ENCODE measurements at places on chromosomes 4 and X.

DNA sequence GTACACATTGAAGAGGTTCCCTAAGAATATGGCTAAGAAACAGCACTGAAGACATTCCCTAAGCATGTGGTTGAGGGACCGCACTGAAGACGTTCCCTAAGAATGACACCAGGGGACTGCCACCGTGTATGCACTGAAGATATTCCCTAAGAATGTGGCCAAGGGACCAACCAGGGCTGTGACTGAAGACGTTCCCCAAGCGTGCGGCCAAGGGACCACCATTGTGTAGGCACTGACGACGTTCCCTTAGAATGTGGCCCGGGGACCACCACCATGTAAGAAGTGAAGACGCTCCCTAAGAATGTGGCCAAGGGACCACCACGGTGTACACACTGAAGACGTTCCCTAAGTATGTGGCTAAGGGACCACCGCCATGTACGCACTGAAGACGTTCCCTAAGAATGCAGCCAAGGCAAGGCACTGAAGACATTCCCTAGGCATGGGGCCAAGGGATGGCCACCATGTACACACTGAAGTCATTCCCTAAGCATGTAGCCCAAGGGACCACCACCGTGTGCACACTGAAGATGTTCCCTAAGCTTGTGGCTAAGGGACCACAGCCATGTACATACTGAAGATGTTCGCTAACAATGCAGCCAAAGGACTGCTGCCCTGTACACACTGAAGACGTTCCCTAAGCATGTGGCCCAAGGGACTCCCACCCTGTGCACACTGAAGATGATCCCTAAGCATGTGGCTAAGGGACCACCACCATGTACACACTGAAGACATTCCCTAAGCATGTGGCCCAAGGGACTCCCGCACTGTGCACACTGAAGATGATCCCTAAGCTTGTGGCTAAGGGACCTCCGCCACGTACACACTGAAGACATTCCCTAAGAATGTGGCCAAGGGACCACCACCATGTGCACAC lies 22.0 kb downstream of the DHRSX start:
- DNase-seq, result peak; percentile 45

DNA sequence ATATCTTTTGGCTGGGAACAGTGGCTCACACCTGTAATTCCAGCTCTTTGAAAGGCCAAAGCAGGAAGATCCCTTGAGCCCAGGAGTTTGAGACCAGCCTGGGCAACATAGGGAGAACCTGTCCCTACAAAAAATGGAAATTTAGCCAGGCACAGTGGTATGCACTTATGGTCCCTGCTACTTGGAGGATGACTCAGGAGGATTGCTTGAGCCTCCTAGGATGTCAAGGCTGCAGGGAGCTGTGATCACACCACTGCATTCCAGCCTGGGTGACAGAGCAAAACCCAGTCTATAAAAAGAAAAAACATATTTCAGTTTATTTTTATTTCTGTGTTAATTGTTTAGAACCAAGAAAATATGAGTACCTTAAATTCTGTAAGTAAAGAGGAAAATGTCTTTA lies 123.7 kb downstream of the CBR4 start:
- peak; percentile 90 for DNase-seq

- no peak for DNase-seq
Observed at GRCh38 chr4:79574741-79575451, 166.9 kb upstream of the GK2 start.

DNA sequence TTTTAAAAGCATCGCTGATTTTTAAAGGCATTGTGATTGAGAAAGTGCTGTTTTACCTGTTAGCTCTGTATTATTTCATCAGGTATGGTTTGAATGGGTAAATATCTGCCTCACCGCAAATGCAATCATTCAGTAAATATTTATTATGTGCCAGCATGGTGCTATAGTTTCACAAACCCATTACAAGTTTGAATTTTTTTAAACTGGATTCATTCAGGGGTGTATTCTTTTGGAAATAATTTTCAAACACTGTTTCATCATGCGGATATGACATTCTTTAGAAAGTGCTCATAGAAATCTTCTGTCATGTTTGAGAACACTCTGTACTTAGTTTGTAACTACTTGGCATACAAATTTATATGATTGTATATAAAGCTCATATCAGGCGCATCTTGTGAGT lies 37.2 kb downstream of the LIMCH1 start:
- DNase-seq, result no peak

DNA sequence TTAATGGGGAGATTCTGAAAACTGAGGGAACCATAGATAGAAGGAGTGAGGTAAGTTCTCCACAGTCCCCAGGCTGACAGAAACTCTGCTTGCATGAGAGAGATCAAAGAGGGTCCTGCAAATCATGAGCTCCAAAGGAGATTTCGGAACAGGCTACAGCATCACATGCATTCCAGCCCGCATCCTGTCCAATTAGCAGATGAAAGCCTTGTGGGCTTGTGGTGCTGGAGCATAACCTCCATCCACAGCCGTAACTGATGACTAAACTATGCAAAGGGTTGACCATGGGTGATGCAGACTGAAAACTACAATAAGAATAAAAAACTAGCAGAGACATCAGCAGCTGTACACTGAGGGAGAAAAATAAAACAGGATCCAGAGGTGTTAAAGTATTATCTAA lies 654.5 kb downstream of the TLL1 start:
- peak; percentile 40 for DNase-seq

DNA sequence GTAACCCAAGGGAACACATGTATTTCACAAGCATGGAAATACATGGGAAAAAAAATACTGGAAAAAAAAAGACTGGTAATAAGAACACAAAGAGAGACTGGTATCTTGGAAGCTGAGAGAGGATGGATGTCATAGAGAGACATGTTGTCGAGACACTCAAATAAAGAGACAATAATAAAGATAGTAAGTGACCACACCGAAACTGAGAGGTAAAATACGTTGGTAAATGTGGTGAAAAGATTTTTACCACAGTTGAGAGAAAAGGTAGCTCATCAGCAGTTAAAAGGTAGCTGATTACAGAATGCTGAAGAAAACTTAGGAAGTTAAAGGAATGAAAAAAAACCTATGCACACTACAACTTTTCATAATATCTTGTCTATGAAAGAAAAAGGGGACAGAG lies 81.1 kb downstream of the ARAP2 start:
- no peak for DNase-seq

GRCh38 chr4:185566425-185566824 lies 31.1 kb upstream of the PDLIM3 start:
- DNase-seq, result no peak

GRCh38 chr4:121030711-121031110 lies 41.6 kb downstream of the NDNF start:
- DNase-seq, result no peak

GRCh38 chrX:44817029-44817428 lies 26.8 kb upstream of the DUSP21 start:
- no peak for DNase-seq

DNA sequence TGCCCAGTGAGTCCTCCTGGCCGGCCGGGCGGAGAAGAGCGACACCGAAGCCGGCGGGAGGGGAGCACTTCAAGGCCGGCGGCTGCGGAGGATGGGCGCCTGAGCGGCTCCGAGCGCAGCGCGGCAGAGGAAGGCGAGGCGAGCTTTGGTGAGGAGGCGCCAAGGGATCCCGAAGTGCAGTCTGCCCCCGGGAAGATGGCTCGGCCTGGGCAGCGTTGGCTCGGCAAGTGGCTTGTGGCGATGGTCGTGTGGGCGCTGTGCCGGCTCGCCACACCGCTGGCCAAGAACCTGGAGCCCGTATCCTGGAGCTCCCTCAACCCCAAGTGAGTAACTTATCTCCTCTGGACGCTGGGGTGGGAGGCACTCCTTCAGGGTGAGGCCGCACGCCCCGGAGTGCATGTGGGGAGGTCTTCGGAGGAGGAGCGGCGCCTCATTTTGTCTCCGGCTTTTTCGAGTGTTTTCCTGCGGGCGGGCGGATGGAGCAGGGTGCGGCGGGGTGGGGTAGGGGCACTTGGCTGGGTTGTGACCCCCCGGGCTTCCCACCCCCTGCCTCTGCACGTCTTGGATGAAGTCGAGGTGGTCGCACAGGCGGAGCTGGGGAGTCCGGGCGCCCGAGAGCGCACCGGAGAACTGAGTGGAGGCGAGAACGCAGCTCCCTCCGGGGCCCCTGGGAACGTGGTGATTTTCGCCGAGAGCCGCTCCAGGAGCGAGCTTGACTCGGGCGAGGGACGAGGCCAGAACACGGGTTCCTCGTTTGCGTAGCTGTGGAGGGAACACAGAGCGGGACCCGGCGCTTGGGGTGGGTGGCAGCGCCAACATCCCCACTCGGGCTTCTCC lies 979 bp downstream of the EFNB1 start:
- DNase-seq, result peak; percentile 20

DNA sequence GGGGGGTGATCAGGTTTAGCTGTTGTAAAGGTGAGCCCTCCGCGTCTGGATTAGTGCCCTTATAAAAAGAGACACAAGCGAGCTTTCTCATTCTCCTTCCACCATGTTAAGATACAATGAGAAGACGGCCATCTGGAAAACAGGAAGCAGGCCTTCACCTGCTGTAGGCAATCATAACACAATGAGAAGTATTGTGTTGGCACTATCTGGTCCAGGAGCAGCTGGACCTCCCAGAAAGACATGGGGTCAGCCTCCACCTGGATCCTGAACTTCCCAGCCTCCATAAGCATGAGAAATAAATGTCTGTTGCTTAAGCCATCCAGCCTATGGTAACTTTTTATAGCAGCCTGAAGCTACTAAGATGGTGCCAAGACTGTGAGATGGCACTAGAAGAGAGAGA lies 8.6 kb upstream of the SMIM20 start:
- no peak for DNase-seq

DNA sequence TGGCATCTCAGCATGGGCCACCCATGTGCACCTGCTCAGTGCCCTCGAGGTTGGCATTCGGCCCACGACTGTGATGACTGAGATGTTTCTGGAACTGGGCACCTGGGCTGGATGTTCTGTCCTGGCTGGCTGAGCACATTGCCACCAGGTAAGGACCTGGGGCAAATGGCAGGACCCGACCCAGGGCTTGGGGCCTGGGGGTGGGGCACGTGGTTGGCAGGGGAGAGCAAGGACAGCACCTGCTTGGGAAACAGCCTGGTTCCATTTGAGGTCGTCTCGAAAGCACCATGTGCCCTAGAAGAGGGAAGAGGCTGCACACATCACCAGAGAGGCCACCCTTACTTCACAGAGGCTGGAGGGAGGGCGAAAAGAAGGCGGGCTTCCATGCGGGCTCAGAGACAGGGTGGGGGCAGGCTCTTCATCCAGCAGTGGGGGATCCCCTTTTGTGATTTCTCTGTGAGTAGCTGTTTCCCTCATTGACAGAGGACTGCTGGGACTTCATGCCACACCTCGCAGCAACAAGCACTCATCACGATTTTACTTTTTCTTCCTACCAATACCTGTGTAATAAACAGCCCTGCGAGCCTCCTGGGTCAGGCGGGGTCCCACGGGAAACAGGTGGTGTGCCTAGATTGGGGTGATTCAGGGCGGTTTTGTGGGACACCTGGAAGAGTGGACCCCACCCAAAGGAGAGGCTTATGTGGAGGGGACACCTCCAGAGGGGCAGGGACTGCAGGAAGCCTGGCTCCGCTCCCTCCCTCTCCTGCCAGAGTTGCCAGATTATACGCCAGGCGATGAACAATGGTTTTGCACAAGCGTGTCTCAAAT lies 12.0 kb downstream of the TMEM187 start:
- no peak for DNase-seq

DNA sequence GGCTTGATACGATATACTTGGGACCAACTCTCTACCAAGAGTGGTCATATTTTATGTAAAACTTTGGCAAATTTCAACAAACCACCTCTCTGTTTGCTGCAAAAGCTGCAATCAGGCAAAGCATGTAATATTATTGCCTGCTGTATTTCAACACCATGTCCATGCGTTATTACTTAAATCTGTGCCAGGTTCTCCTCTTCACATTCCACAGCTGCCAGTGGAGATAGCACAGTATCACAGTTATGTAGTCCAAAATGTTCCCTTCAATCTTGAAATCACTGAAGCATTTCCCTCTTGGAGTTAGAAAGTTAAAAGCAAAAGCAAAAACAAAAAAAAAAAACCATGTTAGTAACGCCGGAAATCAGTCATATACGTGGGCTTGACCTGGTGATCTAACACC lies 396.7 kb upstream of the MAGEC2 start:
- DNase-seq, result no peak

Measured in fibroblast of skin of scalp (primary cell).